ENCODE measurements at places on chromosomes 11 and 22.

- DNase-seq, result no peak
Measured at GRCh38 chr11:102783016-102783415, 2.6 kb upstream of the MMP10 start.

DNA sequence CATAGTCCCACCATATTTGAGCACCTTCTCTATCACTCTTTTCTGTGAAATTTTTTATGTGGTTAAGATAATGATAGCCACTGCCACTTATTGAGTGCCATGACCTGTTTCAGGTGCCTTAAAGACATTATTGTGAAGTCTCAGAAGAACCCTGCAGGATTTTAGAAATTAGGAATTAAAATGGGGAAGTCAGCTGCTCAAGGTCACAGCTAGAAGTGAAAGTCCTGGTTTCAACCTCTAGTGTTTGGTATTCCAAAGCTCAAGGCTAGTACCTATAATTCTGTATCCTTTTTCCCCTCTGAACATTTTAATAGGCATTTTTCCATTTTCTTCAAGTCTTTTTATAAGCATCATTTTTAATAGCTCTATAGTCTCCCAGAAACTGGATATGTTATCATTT, 9.0 kb upstream of the RRM1 start:
- DNase-seq, result no peak

DNA sequence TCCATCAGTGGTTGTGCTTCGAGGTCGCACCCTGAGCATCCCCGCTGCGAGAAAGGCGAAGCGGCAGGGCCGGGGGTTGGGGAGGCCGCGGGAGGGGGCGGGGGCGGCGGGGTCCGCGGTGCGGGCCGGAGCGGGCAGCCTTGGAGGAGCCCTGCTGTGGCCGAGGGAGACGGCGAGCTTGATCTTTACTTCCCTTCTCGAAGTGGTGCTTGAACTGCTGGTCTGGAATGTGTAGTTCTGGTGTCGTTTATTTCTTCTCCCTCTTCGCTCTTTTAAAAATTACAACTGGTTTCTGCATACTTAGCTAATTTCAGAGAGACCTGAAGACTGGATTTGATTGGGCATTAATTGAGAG, 1.1 kb downstream of the APLP2 start:
- DNase-seq, result no peak

- DNase-seq, result no peak
Measured at GRCh38 chr11:60835534-60835846, 6.4 kb upstream of the CCDC86 start.

DNA sequence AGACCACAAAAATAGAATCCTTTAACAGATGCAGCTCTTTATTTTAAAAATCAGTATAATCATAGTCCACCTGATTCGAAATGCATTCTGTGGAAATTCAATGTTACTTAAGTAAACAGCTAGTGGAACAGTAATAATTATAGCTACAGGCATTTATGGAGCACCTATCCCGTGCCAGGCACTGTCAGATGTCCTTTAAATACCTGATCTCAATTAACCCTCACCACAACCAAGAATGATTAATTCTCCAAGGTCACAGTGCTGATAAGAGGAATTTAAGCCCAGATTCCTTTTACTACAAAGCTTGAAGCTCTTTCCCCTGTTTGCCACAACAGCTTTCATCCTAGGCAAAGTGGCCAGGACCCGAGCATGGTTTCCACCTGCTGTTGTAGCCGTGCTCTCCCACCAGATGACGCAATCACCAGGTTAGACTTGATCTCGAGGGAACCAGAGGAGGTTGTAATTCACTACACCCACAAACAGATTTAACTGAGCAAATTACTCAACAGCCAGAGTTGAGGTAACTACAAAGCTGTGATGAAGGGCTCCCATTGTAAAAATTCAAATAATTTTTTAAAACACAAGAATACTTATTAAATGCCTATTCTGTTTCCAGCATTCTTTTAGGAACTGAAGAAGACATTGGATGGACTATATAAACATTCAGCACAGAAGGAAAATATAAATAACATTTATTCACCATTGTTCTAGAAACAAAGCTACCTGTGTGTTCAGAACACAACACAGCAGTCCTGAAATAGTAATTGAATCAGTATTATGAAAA, 10.3 kb downstream of the PRDM10 start:
- DNase-seq, result peak; percentile 65

- DNase-seq, result no peak
Measured at GRCh38 chr11:126506789-126507188, 151.3 kb downstream of the ST3GAL4 start.

GRCh38 chr11:126544108-126545056, 188.9 kb downstream of the ST3GAL4 start:
- no peak for DNase-seq

DNA sequence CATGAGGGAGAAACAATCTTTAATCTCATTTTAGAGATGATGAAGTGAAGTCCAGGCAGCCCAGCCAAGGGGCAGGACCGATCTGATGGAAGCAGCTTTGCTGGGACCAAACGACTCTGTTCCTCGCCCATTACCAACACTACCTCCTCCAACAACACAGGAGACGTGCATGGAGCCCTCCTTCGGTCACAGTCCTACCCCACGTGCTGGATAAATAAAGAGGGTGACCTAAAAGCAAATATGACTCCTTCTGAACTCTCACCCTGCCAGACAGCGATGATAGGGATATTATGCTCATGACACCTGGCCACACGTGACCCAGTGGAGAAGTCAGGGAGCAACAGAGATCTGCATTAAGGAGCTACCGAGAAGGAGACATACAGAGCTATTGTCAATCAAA, 26.0 kb downstream of the SCGB1A1 start:
- DNase-seq, result no peak

GRCh38 chr22:25374869-25375268, 155.4 kb downstream of the CRYBB2 start:
- DNase-seq, result no peak

- DNase-seq, result no peak
Measured at GRCh38 chr11:65066805-65067291, 8.5 kb upstream of the NAALADL1 start.

DNA sequence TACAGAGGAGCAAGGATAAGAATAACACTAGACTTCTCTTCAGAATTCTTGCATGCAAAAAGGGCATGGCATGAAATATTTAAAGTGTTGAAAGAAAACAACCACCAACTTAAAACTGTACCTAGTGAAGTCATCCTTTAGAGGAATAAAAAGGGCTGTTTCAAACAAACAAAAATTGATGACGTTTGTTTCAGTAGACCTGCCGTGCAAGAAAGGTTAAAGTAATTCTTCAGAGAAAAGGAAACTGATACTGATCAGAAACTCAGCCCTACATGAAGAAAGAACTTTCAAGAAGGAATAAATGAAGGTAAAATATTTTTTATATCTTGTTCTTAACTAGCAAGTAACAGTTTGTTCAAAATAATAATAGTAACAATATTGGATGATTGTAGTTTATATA, 27.5 kb downstream of the MRGPRX2 start:
- no peak for DNase-seq

- no peak for DNase-seq
Measured at GRCh38 chr22:41286639-41287091, 678 bp upstream of the RANGAP1 start.

DNA sequence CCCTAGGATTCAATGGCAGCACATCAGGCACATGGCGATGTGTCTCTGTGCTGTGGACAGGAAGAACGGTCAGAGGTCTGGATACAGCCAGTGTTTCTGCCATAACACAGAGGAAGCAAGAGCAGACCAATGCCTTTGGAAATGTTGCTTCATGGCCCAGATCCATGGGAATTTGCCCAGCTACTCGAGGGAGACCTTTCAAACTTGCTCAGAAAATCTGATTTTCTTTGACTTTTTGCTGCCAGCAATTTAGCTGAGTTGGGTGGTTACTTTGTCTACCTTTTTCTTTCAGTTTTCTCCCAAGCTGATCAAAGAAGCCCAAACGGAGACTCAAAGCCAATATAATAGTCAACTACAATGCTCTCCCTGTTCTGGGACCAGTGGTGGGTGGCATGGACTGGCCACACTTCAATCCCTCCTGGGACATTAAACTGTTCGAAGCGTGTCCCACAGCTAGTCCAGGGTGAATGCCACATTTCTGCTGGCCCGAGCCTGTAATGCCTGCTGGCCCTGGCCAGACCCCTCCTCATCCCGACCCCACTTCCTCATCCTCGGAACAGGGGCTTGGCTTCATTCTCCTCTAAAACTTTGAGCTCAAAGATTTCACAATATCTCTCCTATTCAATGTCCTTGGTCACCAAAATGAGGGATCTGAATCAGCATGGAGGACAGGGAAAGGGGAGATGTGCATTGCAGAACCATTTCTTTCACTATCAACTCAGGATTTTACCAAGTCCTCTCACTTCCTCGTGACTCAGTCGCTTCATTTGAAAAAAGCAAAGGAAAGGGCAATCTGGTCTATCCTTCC, 93.3 kb downstream of the ABTB2 start:
- no peak for DNase-seq

DNA sequence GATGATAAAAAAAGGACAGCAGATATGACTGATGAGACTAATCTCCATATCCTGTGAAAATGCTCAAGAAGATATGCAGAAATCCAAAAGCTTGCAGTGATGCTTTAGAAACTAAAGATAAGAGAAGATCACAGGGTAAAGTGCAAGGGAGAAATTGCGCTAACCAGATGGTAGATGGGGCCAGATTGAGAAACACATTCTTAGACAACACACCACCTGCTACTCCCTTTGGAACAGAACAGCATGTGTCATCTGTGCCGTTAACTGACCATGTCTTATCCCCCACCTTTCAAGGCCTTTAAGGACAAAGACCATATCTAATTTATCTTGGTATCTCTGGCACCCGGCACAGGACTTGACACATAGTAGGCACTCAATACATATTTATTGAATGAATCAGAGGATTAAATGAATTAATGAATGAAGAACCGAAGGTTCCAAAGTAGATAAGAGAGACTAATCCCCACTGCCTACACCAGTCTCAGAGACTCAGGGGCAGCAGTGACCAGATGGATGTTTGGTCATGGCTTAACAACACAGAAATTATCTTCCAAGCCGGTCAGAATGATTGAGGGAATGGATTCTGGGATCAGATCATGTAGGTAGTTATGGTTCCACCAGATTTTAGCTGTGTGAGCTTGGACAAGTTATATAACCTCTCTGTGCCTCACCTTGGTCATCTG, 12.3 kb upstream of the P2RY2 start:
- no peak for DNase-seq

- DNase-seq, result no peak
Measured at GRCh38 chr11:47236482-47236881, 12.1 kb downstream of the ACP2 start.

- DNase-seq, result peak; percentile 48
Measured at GRCh38 chr11:32006799-32007388, 84.0 kb upstream of the RCN1 start.

- DNase-seq, result no peak
Measured at GRCh38 chr22:18145676-18146388, 4.1 kb upstream of the USP18 start.

- peak; percentile 60 for DNase-seq
Measured at GRCh38 chr11:68460741-68461574, at the start of gene PPP6R3. PPP6R3 (plus strand) TSS chr11:68460752; CDS start chr11:68537665, 76,913 bp downstream.

DNA sequence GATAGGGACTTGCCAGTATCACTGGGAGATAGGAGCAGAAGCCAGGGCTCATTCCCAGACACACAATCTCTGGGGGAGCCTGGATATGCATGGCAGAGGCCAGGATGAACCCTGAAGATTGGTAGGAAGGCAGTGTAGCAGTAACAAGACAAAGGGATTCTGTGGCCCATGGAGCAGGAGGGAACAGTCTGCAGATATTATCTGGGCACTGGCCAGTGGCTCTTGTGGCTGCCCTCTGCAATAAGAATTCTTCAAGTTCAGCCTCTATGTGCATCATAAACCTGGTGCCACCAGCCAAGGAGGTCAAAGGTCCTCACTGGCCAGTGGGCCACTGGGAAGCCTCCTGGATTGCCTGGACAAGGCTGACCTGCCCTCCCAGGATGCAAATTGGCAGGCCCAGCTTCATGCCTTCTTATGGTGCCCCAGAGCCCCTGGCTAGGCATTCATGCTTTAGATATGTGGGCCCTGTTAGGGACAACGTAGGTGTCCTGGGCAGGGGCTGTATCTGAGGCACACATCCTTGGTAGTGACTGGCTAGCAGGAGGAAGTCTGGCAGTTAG, 29.2 kb downstream of the KCNQ1OT1 start:
- DNase-seq, result no peak

DNA sequence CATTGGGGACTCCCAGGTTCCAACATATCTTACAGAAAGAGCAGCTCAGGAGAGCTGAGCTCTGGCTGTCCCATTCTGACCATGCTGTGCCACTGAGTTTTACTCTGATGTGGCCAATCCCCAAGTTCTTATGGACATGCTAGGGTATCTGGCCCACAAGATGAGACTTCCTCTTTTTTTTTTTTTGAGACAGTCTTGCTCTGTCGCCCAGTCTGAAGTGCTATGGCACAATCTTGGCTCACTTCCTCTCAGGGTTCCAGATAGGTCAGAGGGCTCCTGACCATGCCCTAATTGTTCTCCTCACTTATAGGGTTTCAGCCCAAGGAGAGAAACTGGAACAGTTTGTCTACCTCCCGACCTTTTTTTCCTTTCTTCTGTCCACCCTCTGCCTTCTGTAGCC, 152.3 kb upstream of the CCDC90B start:
- DNase-seq, result no peak

- peak; percentile 80 for DNase-seq
Measured at GRCh38 chr11:76318744-76319384, 62.1 kb downstream of the THAP12 start.

DNA sequence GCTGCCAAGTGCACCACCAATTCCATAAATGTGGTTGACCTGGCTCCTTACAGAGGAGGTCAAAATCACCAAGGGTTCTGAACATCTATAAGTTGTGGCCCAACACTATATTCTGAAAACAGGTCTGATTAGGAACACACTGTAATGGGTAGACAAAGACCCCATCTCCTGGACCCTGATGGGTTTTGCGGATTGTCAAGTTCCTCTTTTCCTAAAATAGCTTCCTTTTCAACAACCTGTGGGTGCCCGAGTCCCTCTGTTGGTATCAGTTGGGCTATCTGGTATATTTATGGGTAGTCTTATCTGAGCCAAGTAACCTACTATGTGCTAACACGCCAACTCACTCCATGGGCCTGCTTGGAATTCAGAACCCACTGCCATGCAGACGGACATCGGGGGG, 9.9 kb upstream of the CACNG2 start:
- DNase-seq, result no peak

- peak; percentile 70 for DNase-seq
Measured at GRCh38 chr11:67265633-67266448, 432 bp upstream of the GRK2 start.

DNA sequence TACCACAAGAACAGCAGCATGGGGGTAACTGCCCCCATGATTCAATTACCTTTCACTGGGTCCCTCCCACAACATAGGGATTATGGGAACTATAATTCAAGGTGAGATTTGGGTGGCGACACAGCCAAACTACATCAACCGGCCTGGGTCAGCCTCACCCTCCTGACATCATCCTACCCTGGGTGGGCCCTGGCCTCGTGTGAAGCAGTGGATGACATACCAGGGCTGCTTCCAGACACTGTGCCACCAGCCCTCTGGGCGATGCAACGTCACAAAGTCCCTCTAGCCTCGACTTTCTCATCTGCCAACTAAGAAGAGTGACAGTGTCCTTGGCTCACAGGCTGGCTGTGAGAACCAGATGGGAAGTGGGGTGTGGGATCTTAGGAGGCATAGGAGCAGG, 8.7 kb upstream of the TPCN2 start:
- no peak for DNase-seq

Data from RWPE1 (cell line).